Stimulated activated CD8-positive, alpha-beta memory T cell treated with anti-CD3 and anti-CD28 coated beads, Interleukin-15, amount 100 ng/mL, for 24 hours (primary cell): ENCODE measurements at places on chromosomes 12 and 14.

- no peak for DNase-seq
Measured at GRCh38 chr14:64478634-64479250, 13.4 kb downstream of the AKAP5 start.

GRCh38 chr12:30120522-30120921 lies 336.8 kb upstream of the TMTC1 start:
- no peak for DNase-seq

- no peak for DNase-seq
Measured at GRCh38 chr14:61581340-61581739, 114.0 kb upstream of the HIF1A start.

DNA sequence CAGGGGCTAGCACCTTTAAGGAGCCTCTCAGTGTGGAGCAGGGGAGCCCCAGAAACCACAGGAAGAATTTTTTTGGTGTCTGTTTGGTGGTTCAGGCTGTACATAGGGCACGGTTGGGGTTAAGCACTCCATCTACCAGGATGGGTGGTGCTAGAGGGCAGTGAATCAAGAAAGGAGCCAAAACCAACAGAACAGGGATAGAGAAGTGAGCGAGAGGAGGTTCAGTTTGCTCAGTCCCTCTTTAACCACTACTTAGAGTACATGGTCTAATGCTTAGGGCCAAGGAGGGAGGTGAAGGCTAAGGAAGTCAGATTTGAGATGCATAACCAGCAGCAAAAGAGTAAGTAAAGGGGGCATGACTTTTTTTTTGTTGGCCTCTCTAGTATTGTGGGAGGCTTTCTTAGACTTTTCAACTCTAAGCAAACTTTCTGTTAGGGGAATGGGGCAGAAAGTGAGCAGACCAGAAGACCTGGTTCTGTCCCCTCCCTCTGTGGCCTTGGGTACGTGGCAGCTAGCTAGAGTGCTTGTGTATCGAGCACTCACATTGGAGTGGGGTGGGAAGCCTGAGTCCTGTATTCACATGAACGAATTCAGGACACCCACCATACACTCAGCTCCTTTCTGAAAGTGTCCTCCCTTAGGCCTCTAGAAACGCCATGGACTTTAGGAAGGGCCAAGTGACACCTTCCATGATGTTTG lies 6.6 kb upstream of the NPFF start:
- no peak for DNase-seq

- no peak for DNase-seq
Measured at GRCh38 chr12:4378772-4379171, 740 bp downstream of the FGF23 start.

GRCh38 chr12:116384691-116385485 lies 107.4 kb upstream of the MED13L start:
- DNase-seq, result no peak

DNA sequence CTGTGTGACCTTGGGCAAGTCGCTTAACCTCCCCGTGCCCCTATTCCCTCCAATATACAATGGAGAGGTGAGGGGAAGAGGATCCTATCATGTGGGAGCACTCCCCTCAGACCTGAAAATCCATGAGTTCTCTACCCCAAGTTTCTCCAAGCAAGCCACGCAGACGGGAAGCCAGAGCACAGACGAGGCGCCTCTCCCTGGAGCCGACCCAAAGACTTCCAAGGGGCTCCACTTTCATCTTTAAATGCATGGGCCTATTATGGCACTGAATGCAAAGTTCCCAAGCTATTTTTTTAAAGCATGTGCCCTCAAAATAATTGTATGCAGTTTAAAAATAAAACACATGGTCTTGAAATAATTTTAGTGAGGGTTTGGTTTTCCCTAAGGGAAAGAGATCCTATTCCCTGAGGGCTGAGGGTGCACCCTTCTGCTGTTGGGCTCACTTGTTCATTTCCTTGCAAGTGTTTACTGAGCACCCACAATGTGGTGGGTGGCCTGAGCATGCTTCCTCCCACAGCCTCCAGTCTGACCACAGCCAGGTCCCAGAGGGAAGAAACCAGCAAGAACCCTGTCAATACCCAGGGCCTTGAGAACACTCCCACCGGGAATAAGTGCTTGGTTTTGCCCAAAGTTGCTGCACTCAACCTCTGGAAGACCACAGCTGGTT lies 14.6 kb downstream of the CMKLR1 start:
- DNase-seq, result no peak

- DNase-seq, result no peak
Measured at GRCh38 chr12:93860668-93861373, 183.6 kb downstream of the CRADD start.
